ENCODE measurements at places on chromosomes 4 and X.

DNA sequence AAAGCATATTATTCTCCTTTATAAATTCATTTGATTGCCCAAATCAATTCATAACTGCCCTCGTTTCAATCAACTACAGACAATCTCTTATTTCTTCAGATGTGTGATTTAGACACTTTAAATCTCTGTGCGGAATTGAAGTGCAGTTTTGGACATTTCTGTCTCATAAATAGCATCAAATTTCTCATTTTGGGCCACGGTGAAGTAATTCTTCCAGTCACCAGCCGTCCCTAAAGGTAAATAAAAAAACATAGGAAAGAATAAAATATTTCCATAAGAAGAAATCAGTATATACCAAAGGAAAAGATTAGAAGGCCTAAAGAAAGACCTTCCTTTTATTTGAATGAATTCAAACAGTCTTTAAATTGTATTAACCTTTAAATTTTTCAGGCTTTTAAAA lies 33.4 kb downstream of the SULT1B1 start:
- no peak for DNase-seq

DNA sequence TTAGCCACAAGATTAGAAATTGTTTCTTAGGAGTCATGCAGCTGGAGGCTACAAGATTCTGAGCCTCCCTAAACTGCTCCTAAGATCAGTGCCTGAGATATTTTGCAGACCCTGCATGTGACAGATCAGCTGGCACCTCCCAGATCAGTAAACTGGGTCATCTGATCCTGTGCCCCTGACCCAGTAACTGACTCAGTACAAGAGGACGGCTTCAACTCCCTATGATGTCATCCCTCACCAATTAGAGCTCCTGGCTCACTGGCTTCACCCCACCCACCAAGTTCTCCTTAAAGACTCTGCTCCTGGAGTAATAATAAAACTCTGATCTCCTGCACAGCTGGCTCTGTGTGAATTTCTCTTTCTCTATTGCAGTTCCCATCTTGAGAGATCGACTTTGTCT lies 45.4 kb upstream of the PNPLA4 start:
- no peak for DNase-seq

GRCh38 chr4:107850438-107850837 lies 25.7 kb downstream of the SGMS2 start:
- no peak for DNase-seq

- DNase-seq, result no peak
Measured at GRCh38 chr4:182048871-182049270, 194.3 kb upstream of the TENM3 start.

GRCh38 chr4:14361084-14361483 lies 641.2 kb upstream of the CPEB2 start:
- no peak for DNase-seq

DNA sequence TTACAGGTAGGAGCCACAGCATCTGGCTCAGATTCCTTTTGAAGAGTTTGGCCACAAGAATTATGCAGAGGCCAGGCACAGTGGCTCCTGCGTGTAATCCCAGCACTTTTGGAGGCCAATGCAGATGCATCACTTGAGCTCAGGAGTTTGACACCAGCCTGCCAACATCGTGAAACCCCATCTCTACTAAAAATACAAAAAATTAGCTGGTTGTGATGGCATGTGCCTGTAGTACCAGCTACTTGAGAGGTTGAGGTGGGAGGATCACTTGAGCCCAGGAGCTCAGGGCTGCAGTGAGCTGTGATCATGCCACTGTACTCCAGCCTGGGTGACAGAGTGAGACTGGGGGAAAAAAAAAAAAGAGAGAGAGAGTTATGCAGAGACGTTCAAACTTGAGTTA lies 53.0 kb downstream of the MID1IP1 start:
- no peak for DNase-seq

DNA sequence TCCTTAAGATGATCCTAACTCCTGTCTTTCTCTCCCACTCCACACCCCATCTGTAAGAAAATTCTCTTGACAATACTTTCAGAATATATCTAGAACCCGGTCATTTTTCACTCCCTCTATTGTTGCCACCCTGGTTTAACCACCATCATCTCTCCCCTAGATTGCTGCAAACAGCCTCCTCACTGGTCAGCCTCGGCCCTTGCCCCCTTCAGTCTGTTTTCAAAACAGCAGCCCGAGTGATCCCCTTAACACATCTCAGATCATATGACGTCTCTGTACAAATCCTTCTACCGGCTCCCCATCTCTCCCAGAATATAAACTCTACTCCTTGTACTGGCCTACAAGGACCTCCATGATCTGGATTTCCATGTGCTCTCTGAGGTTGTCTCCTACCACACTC lies 35.2 kb upstream of the F9 start:
- DNase-seq, result no peak

GRCh38 chrX:110414273-110414672 lies 55.6 kb downstream of the RTL9 start:
- no peak for DNase-seq

DNA sequence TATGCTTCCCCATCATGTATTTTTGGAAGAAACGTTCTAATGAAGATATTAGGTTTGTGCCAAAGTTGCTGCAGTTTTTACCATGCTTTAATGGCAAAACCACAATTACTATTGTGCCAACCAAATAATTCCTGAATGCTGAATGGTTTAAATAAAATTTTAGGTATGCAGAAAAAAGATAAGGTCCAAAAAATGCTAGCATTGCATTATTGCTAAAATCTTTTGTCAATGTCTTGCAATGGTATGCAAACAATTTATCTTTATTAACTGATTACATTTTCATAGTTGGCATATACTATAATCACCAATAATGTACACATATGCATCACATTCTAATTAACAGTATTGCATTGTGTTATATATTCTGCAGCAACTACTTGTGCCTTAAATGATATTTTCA lies 1657.4 kb upstream of the IGFBP7 start:
- no peak for DNase-seq

GRCh38 chr4:183202523-183202922 lies 103.5 kb downstream of the WWC2 start:
- DNase-seq, result no peak

GRCh38 chrX:2430265-2430825 lies 70.4 kb downstream of the DHRSX start:
- DNase-seq, result no peak

- no peak for DNase-seq
Measured at GRCh38 chr4:28723371-28723770, 1862.7 kb downstream of the STIM2 start.

DNA sequence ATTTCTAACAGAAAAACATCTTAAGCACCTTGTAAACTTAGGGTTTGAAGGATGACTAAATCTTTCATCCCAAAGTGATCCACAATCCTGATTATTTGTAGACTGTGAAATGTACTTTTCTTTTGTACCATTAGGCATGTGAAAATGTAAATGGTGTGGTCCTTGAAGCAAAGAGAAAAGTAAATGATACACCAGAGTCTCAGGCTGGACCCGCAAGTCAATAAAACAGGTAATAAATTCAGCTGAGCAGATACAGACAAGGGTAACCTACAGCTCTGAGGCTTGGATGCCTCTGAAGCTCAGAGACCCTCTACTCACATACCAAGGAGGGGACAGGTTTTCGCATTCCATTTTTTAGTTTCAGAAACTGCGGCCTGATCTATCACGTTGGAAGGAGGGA lies 2.8 kb upstream of the LAP3 start:
- DNase-seq, result no peak

GRCh38 chr4:172073590-172073989 lies 260.4 kb downstream of the GALNTL6 start:
- no peak for DNase-seq

GRCh38 chrX:149628280-149628679 lies 3.3 kb downstream of the TMEM185A start:
- no peak for DNase-seq

GRCh38 chr4:70608324-70608723 lies 16.3 kb downstream of the AMBN start:
- DNase-seq, result no peak

DNA sequence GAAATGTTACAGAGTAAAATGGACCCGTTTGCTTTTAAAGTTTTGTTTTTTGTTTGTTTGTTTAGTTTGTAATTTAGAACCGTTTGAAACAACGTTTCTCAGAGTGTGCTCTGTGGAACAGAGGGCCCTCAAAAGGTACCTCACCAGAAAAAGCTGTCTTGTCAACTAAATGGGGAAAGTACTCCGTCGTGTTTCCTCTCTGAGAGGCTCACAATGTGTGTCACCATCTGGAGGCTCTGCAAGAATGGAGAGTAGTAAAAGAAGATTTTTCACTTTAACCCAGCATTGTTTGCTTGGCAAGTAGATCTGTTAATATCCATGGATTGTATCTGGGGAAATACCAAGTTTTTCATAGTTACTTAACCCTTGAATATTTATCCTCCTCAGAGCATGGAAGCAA lies 1.5 kb upstream of the ENPEP start:
- DNase-seq, result no peak

DNA sequence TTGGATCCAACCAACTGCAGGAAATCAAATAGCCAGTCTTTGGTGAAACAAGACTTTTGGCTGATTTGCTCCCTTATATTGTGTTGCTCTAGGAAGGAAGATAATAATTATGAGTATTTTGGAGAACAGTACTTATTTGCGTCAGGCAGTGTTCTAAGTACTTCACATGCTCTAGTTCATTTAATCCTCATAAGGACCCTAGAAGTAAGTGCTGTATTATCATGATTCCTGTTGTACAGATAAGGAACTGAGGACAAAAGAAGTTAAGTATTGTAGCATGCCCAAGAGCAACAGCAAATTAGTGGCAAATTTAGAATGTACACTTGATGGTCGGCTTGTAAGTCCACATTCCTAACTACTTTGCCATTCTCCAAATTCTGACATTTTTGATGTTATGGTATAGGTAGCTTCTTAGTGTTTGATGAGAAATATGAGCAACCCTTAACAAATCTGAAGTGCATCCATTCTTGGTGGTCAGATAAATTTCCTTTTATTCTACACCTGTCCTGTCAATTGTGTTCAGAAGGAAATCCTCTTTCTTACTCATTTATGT lies 72.0 kb downstream of the SPRY1 start:
- no peak for DNase-seq

- no peak for DNase-seq
Measured at GRCh38 chr4:186032259-186032658, 36.7 kb upstream of the TLR3 start.

- no peak for DNase-seq
Measured at GRCh38 chrX:42975906-42976305, 197.9 kb upstream of the PPP1R2C start.

DNA sequence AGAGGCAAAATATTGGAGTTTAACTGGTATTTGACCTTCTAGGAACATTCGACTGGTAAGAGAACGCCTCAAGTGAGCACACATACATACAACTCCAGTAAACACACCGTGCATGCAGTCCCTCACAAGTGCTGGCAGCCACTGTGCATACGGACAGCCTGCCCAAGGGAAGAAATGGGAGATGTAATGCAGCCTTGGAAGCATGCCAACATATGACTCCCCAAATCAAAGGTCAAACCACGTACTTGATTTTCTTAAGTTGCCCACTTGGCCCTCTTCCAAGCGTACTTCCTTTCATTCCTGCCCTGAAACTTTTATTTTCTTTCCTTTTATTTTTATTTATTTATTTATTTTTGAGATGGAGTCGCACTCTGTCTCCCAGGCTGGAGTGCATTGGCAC lies 206.6 kb downstream of the SPRY1 start:
- DNase-seq, result no peak

- DNase-seq, result no peak
Measured at GRCh38 chr4:16573206-16573605, 325.2 kb downstream of the LDB2 start.

DNA sequence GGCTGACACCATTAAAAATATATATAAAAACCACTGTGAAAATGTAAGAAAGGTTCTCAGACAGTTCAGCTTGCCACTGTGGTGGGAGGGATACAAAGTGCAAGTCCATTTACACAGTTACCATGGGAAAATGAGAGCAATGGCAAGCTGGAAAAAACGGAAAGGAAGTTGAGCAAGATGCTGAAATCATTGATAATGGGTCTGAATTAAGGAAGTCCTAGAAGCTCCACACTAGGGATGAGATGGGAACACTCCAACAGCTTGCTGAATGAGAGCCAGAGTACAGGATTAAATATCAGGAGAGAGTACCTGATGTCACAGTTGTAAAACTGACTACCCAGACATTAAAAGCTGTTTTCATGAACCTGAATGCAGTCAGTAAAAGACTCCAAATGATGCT lies 218.6 kb downstream of the PRDM5 start:
- no peak for DNase-seq

DNA sequence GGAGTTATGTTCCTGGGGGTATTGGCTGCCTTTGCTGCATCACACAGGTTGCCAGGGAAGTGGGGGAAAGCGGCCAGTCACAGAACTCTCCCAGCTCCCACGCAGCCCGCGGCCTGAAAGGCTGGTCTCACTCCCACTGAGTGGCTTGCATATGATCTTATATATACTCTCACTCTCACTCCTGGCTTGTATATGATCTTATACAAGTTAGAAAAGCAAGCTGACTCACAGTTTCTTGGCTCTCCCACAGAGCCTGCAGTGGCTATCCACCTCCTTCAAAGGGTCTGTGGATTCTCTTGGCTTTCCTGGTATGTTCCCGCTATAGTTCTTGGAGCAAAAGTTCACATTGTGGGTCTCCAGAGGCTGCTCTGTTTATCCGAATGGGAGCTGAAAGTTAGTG lies 833.5 kb upstream of the GALNTL6 start:
- no peak for DNase-seq

GRCh38 chr4:157043131-157043530 lies 32.8 kb upstream of the GLRB start:
- DNase-seq, result no peak

- no peak for DNase-seq
Measured at GRCh38 chrX:68929332-68930150, 100.7 kb downstream of the EFNB1 start.

DNA sequence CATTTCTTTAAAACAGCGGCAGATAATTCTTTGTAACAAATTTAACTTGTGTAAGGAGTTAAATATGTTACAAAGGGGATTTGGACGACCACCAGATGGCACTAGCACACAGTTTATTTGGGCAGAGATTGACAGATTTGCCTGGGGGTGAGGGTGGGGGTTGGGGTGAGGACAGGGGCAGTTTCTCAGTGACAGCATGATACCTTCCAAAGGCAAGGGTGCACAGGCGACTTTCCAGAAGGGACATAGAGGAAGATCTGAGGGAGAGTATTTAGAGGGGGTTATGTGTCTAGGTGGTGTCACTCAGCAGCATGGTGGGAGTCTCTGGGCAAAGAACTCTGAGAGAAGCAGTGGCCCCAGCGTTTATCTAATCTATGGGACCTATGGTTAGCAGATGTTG lies 9.6 kb upstream of the TMA16 start:
- peak; percentile 47 for DNase-seq

GRCh38 chr4:179530958-179531357 lies 2088.7 kb upstream of the AGA start:
- DNase-seq, result no peak

DNA sequence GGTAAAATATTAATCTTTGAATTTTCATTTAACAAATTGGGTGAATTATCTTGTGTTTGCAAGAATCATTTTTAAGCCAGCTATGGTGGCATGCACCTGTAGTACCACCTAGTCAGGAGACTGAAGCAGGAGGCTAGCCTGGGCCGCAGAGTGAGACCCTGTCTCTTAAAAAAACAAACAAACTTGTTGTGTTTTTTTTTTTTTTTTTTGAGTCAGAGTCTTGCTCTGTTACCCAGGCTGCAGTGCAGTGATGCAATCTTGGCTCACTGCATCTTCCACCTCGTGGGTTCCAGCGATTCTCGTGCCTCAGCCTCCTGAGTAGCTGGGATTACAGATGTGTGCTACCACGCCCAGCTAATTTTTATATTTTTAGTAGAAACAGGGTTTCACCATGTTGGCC lies 2.2 kb downstream of the TXLNG start:
- no peak for DNase-seq

- no peak for DNase-seq
Measured at GRCh38 chr4:147174591-147174990, 228.9 kb upstream of the TTC29 start.

Data from stimulated activated CD4-positive, alpha-beta T cell treated with anti-CD3 and anti-CD28 coated beads, Interleukin-12 subunit alpha, Interleukin-12 subunit beta, amount 100 ng/mL, for 48 hours (primary cell).